NCI-H1930 (cell line): ENCODE measurements at places on chromosomes 4 and X.
A peak's percentile ranks its signal among the peaks of the same experiment; 100 is the strongest.

GRCh38 chr4:144363890-144364289, 223.4 kb upstream of the GYPA start:
- no peak for DNase-seq

GRCh38 chr4:116724249-116724648, 361.1 kb downstream of the TRAM1L1 start:
- DNase-seq: no peak

DNA sequence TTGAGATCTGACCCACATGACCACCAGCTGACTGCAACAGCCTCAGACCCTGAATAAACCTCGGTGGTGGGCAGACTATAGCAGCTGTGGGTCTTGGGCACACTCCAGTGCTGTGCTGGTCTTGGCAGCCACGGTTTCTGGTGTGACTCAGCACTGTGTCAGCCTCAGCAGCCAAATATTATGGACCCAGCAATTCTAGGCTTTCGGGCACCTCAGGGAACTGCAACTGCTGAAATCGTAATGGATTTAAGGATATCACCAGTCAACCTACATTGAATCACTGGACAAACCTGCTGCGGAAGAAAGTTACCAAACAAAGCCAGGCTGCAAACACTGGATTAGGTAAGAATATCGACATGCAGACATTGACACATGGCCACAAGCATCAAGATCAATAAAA, 10.5 kb upstream of the UBE2NL start:
- no peak for DNase-seq

DNA sequence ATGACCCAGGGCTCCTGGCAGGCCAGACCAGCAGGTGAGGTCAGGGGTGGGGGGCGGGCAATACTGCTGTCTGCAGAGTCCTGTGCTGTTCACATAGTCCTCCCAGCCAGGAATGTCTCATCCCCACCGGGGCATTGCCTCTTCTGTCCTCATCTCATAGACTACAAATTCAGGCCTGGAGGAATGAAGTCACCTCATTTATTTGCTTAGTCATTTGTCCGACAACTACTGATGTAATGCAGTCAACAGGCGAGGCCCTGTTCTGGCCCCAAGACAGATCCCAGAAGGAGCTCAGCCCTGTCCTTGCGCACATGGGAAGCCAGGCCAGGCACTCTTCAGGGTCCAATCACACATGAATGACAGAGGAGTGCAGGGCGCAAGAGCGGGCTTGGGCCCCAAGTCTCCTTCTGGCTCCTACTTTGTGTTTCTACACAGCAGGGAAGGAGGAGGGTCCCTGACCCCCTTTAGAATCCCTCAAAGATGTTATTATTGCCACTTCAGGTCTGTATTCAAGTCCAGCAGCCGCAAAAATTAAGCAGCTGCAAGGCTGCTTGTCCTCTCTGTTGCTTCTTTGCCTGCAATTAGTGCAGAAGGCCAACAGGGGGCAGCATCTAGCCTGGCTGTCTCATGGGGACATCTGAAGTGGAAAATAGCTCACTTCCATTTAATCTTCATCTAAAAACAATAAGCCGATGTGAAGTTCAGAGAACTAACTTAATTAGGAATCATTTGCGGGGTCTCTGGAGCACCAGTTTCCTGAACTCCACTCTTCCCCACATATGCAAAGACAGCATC, 15.2 kb upstream of the HMX1 start:
- DNase-seq: no peak

DNA sequence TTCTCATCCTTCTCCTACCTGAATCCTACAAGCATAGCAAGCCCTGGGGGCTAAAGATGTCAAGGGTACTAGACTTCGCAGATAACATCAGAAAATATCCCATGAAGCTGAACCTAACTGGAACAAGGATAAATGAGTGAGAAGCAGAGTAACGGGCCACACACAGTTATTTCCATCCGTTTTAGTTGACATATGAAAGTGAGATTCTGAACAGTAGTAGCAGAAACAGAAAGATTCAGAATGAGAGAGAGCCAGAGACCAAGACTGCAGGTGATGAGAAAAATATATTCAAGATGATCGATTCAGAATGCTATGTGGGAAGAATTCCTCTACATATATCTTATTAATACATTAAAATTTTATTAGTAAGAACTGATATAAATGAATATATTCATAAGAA, 165.1 kb downstream of the TSPAN5 start:
- no peak for DNase-seq

DNA sequence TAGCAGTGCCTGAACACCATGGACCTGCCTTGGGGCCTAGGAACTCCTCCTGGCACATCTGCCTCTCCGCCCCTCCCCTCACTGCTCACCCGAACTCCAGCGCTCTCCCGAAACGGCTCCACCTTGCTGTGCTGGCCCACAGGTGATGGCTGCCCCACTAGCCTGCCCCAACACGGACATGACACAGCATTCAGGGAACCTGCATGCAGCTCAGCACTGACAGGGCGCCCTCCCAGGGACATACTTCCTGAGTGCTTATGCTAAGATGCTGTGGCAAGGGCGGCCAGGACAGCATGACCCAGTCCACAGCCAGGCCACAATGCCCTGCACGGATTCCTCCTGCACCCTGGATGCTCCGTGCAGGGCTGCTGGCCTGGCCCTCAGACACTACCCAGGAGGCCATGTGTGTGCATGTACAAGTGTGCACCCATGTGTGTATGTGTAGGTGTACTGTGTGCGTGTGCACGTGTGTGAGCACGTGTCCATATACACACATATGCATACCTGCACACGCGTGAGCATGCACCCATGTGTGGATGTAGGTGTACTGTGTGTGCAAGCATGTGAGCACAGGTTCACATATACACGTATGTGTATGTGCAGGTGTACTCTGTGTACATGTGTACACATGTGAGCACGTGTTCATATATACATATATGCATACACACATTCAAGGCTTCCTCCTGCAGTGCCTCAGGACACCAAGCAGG, 6.0 kb downstream of the TMEM271 start:
- no peak for DNase-seq

GRCh38 chr4:4990329-4990728, 28.9 kb downstream of the CYTL1 start:
- DNase-seq: no peak

DNA sequence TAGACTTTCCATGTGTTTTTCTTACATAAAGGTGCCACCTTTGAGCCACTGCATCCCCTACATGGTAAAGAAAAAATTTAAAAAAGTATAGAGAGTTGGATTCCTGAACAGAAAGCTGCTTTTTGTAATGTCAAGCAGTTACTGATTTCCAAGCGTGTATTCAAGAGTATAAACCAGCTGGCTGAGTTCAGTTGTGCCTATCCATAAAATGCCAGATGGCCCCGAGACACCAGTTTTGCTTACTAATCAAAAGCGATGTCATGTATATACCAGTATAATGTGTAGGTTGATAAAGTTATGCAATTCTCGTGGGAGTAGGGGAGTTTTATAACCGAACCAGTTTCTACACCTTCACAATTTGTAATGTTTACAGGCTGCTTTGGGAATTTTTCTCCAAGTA, 26.2 kb upstream of the PNPLA4 start:
- no peak for DNase-seq

DNA sequence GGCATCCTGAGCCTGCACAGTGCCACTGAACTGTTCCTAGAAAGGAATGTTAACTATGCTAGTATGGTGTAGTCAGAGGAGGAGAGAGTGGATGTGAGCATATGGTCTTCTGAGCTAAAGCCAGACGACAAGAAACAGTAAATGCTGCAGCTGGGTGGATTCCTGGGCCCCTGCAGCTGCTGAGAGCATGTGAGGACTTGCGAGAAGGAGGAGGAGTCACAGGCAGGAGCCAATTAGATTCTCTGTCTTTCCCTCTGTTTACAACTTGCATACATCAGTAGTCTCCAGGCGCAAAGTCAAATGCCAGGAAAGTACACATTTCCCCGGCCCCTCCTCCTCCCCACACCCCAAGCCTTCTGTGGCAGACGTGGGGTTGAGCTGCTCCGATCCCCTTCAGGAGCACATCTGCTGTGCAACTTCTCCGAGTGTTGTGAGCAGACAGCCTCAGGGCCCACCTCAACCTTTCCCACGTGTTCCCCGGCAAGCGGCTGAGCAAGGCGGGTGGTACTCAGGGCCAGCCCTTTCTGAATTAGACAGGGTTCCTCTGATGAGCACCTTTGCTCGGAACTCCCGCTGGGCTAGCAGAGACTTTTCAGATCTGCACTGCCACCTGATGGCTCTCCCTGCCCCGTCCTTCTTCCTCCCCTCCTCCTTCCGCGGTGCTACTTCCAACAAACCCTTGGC, 108.7 kb upstream of the ATP6AP2 start:
- no peak for DNase-seq

DNA sequence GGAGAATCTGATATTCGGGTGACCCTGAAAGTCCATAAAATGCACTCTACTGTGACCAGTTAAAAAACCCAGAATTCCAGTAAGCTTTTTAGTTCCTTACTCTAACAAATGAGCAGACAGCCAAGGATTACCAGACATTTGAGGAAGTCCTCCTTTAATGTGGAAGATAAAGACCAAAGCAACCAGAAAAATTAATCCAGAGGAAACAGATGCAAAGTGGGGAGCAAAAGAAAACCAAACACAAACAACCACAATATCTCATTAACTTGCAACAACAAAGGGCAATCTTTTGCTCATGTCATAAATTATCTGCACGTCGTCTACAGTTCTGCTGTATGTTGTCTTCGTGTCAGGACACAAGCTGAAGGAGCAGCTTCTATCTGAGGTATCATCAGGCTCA, 164.4 kb downstream of the PJA1 start:
- no peak for DNase-seq

GRCh38 chrX:40090050-40090804, 7.5 kb downstream of the BCOR start:
- DNase-seq: no peak

DNA sequence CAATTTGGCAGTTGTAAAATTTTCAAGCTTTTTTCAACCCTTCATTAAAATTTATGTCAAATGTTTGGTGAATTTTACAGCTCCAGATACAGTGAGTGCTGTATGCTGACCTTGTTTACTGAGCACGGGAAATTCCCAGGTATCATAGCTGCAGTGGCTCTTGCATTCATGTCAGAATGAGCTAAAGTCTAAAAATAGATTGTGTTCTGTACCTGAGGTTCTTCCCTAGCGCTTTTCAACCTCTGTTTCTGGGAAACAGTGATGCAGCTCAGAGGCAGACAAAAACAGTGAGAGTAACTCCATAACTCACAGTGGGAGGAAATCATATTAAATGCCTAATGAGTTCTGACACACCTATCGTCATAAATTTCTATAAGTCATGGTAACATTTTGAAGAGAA, 393.8 kb upstream of the GNPDA2 start:
- DNase-seq: no peak

DNA sequence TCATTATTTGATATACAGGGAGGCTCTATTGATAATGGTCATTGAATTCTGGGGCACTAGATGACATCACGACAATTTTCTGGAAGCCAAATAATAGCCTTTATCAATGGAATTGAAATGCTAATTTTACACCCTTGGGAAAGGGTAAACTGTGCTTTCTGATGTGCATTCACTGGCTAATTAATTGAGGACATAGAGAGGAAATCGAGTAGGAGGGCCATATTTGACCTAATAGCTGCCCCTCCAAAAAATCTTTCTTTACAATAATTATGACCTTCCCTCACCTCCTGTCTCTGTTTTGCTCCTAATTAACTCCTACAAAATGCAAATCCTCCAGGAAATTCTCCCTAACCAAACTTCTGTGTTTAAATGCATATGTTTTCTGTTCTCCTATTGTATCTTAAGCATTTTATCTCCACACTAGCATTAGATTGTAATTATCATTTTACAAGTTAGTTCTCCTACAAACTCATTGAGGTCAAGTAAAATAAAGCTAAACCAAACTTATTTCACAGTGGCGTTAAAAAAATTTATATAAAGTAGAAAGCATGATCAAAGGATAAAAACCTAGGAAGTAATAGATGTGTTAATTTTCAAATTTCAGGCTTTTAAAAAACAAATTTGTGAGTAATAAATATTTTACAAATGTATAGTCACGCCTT, 1414.0 kb upstream of the AGA start:
- no peak for DNase-seq

- no peak for DNase-seq
Measured at GRCh38 chr4:2261853-2262144, at the start of gene MXD4. Gene MXD4, minus strand, starts transcription at chr4:2262109. Its CDS starts 129 bp downstream, at chr4:2261980.

DNA sequence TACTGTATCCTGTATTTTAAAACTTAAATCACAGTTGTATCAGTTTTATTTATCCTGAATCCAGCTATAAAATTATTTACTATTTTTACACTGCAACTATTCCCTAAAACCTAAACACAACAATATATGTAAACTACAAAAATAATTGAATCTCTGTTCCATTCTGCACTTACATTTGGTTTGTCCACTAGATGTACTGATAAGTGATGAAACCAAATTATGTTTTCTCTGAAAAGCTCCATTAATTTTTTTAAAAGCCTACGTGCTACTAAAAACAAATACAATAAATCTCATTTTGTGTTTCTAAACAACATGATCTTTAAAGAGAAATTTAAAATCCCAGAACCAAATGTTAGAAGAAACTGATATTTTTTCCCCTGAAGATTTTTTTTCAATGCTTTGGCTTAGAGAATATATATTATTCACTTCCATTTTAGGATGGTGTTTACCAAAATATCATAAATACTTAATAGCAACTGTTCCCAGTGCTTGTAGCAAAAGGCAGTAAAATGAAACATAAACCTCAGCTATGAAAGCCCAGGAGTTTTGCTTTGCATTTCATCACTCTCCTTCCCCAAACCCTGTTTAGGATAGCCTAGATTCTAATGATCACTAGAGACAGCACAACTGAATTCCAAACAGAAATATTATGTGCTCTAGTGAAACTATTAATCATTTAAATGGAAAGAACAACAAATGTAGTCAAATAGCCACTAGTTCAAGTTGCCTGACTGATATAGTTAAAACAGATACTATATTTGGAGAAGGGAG, 19.7 kb downstream of the ANTXR2 start:
- no peak for DNase-seq

- DNase-seq: peak; percentile 73
Measured at GRCh38 chr4:83109480-83110222, 4.9 kb downstream of the PLAC8 start.

DNA sequence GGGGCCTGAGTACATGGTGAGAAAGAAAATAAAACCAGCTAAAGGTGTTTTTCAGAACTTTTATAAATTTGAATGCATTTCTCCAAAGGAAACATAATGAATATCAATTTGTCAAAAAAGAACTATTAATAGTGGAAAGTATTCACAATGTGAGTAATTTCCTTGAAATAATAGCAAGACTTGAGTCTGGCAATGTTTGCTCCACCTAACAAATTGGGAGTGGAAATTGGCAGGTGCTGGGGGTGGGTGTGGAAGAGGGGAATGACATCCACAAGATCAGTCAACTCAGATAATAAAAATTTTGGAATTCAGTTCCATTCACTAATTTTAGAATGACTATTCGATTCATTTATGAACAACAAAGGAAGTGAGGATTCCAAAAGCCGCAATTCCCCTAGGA, 884.8 kb upstream of the SLIT2 start:
- DNase-seq: no peak

GRCh38 chrX:49202022-49202421, 2.0 kb upstream of the SYP start:
- DNase-seq: no peak
